Psoas muscle (tissue), 8 donors: ENCODE measurements at places on chromosomes 13 and 19. TPM values are rescaled to one million over a fixed set of nuclear protein-coding genes. Genes with fewer than 3 reads are reported as not detected.
A peak's percentile ranks its signal among the peaks of the same experiment; 100 is the strongest.

ZSWIM9 gene
- 8.0 TPM for total RNA-seq

- no peak for DNase-seq
Measured at GRCh38 chr13:53250977-53251376, 222.4 kb downstream of the OLFM4 start.

GRCh38 chr13:44317752-44318151, 55.9 kb upstream of the SERP2 start:
- no peak for DNase-seq

DNAAF3 gene
- total RNA-seq = not detected

DNA sequence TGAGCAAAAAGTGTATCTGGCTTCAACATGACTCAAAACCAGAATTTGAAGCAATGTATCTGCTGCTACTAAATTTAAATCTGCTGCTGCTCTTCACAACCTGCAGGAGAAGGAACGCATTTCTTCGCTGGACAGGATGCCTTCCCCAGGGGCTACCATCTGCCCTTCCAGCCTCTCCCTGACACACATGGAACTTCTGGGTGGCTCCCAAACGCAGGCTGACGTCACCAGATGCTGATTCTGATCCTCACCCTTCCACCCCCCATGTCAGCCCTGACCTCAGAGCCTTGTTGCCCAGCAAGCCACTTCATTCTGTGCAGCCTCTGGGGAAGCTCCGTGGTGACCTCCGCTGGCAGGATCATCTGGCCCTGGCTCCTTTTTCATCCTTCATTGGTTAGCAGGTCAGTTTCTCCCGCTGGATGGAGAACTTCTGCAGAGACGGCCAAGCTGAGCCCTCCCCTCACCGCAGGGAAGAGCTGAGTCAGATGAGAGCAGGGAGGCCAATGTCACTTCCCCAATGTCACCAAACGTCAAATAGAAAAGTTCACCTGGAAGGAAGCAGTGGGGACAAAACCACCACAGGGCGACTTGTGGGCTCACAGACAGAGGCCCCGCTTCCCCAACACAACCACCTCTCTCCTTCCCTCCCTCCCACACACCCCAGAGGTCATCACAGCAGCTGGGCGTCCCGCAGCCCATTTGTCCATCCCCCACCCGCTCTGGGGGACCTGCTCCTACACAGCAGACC, 14.0 kb upstream of the RAB20 start:
- peak; percentile 63 for DNase-seq

- no peak for DNase-seq
Measured at GRCh38 chr19:3585301-3586126, at the start of gene GIPC3. GIPC3 (plus strand) TSS chr19:3585478; CDS start chr19:3585598, 120 bp downstream.

ZNF844 gene
- 12.2 TPM for total RNA-seq

- no peak for DNase-seq
Measured at GRCh38 chr13:65085977-65086376, 2144.2 kb downstream of the PCDH9 start.

- DNase-seq = no peak
Measured at GRCh38 chr19:46821512-46822409, 28.9 kb downstream of the AP2S1 start.

IZUMO4 gene
- total RNA-seq = 1.2 TPM

- DNase-seq = no peak
Measured at GRCh38 chr19:22807061-22807835, 23.3 kb upstream of the ZNF99 start.

GRCh38 chr13:93948162-93948922, 531.1 kb downstream of the DCT start:
- no peak for DNase-seq
